ENCODE measurements at places on chromosomes 11 and 22.

DNA sequence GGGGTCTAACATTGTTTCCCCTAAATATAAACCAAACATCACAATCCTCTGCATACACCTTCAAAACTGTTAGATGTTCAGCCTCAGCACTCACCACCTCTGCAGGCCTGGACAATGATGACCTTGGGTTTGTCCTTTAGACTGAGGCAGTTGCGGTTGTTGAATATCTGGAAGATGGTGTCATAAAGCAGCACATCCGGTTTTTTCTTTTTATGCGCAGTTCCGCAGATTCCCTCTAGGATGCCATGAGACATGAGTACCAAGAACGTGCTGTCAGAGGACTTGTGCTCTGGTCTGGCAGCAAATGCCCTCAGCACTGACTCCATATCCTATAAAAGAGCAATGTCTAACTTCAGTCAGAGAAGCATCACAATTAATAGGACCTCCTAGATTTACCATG lies 22.8 kb downstream of the CASP5 start:
- no peak for DNase-seq

- DNase-seq = peak; percentile 95
Observed at GRCh38 chr11:77637345-77638165, at the start of gene CLNS1A. Gene CLNS1A (minus strand): TSS chr11:77637794. CDS start chr11:77637714, 80 bp downstream.

- no peak for DNase-seq
Observed at GRCh38 chr11:113273720-113274119, 40.7 kb upstream of the TTC12 start.

GRCh38 chr11:116275635-116276034 lies 497.2 kb downstream of the BUD13 start:
- no peak for DNase-seq

DNA sequence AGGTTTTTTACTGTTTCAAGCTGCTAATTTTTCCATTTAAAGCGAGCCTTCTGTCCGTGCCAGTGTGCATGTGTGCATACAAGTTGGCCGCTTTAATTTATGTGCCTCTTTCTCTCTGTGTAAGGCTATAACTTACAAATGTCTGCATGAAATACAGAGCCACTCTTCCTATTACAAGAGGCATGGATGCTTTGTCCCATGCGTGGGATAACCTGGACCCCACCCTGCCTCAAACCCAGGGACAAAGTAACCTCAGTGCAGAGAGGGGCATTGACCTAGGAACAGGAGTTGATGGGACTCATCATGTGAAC lies 28.8 kb downstream of the PKNOX2 start:
- DNase-seq = no peak

DNA sequence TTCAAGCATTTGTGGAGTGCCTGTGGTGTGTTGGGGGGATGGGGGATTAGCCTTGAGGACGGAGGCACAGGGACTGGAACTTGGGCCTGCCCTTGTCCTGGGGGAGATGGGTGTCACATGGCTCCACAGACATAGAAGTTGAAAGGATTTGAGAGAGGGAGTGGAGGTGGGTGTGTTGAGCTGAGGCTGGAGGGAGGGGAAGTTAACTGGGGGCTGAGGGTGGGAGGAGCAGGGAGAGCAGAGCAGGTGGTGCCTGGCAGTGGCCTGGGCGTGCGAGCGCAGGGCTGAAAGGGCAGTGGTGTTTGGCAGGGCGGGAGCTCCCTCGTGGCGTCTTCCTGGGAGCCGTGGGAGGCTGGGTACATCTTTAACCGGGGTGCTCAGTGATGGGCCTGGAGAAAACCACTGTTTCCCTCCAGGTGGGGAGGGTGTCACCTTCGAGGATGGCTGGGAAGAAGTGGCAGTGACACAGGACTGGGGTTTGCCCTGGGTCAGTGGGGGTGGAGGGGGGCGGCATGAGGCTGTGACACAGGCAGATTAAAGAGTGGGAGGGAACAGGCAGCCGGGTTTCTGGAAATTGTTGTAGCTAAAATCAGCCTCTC lies 45.5 kb downstream of the AP2A2 start:
- no peak for DNase-seq

DNA sequence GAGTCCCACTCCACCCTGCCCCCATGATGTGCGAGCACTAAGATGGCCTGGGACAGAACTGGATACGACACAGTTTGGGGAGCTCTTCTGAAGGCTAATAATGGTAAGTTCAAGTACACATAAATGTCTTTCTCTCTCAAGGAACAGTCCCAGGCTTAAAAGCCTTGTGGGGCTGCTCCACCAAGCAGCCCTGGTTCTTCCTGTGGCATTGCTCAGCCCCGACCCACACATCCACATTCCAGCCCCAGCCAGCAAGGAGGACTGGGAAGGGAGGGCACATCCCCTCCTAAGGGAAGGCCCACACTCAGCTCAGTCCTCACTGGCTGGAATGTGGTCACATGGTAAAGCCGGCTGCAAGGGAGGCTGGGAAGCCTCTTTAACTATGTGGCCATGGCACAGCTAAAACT lies 13.3 kb upstream of the MB start:
- DNase-seq = no peak

DNA sequence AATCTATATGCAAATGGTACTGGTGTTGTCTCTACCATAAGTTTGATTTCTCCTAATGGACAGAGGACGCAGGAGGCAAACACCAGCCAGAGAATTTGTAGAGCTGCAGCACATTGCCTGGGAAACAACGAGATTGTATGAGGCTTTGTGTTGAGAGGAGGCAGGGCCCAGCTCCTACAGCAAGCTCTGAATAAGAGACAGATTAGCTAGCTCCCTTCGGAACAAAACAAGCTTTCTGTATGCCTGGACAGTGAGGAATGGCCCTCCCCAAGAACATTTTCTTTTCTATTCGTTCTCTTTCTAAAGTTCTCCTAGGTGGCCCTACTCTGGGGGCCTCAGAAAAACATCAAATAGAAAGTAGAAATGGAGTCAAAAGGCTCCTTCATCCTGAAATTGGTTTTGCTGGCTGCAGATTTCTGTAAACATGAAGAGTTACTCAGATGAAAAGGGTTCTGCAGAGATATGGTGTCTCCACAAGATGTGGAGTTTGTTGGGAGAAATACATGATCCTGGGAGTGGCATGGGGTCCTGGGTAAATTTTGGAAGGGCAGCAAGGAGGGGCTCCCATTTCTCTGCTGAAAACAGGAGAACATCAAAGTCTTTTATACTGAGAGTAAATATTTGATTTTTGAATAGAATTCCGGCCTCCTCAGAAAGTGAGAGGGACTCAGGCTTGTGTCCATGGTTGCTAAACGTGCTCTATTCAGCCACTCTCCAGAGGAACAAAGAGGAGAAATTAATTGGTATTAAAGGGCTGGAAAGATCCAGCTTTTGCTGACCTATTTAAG lies 6.8 kb upstream of the HEPACAM start:
- DNase-seq = peak; percentile 86

DNA sequence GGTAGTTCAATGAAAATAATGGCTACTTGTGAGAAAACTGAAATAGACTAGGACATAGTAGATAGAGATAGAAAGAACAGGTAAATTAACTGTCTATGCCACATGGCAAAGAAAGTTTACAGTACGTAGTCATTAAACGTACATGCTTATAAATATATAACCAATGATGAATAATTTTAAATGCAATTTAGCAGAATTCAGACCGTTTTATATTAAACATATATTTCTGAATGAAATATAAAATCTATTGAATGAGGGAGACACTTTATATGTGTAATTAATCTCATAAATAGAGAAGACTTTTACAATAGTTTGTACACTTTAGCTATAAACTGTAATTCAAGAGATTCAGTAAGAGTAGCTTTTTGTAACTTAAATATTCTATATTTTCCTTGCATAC lies 124.4 kb upstream of the VPREB1 start:
- DNase-seq = no peak

DNA sequence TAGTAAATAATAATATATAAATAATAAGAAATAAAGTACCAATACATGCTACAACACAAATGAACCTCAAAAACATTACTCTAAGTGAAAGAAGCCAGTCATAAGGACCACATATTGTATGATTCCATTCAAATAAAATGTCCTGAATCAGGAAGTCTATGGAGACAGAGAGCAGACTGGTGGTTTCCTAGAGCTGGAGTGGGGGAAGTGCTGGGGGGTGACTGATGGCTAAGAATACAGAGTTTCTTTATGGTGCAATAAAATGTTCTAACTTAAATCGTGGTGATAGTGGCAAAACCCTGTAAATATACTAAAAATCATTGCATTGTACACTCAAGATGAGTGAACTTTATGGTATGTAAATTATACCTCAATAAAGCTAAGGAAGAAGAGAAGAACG lies 376.5 kb downstream of the BUD13 start:
- DNase-seq = no peak

DNA sequence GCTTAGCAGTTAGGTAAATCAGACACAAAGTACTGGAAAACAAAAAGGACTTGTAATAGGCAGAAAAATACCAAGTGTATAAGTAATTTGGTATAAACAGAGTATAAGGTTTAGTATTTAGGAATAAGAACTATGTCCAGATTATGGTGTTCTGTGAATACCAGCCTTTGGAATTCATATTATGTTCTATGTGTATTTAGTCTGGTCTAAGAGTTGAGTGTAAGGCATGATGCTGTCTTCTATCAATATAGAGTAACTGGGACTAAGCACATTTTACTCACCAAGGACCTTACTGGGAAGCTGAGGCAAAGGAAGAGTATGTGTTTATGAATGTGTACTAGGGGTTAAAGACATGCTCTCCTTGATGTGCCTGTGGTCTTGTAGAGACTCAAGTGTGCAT lies 9.5 kb downstream of the SDHD start:
- no peak for DNase-seq

- DNase-seq = peak; percentile 50
Observed at GRCh38 chr11:36278531-36279282, 10.5 kb downstream of the COMMD9 start.

DNA sequence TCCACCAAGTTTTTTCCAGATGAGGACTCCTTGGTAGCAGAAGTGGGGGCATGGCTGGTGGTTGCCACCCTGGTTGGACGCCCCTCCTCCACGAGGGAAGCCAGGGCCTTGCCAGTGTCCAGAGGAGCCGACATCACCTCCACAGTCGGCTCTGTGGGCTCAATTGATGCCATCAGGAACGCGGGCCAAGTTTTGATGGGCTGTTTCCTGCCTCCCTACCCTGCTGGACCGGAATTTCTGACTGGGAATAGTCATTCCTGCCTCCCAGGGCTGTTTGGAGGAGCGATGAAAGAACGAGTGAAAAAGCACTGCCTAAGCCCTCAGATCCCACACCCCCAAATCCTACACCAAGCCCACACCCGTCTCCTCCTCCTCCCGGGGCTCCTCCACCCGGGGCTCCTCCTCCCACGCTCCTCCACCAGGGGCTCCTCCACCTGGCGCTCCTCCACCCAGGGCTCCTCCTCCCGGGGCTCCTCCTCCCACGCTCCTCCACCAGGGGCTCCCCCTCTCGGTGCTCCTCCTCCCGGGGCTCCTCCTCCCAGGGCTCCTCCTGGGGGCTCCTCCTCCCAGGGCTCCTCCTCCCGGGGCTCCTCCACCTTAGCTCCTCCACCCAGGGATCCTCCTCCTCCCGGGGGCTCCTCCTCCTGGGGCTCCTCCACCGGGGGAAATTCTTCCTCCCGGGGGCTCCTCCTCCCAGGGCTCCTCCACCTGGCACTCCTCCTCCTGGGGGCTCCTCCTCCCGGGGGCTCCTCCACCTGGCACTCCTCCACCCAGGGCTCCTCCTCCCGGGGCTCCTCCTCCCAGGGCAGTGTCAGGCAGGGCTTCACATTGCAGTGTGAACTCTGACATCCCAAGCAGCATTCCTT lies 10.0 kb upstream of the PRR5 start:
- no peak for DNase-seq

GRCh38 chr11:15159085-15159484 lies 44.4 kb downstream of the INSC start:
- DNase-seq = no peak

DNA sequence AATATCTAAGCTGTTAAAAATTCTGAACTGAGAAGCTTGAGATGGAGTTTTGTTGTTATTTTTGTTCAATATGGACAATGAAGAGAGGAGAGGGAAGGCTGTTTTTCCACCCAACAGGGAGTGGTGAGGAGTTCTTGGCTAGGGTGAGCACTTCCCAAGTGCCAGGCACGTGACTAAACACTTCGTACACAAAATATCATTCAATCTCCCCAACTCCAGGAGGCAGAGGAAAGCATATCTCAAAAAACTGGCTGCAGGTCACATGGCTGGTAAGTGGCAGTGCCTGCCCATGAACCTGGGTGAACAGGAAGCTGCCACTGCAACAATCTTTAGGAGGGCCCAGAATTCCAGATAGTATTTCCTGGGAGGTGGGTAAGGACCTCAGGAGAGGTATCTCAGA lies 11.6 kb downstream of the ELF5 start:
- DNase-seq = no peak

DNA sequence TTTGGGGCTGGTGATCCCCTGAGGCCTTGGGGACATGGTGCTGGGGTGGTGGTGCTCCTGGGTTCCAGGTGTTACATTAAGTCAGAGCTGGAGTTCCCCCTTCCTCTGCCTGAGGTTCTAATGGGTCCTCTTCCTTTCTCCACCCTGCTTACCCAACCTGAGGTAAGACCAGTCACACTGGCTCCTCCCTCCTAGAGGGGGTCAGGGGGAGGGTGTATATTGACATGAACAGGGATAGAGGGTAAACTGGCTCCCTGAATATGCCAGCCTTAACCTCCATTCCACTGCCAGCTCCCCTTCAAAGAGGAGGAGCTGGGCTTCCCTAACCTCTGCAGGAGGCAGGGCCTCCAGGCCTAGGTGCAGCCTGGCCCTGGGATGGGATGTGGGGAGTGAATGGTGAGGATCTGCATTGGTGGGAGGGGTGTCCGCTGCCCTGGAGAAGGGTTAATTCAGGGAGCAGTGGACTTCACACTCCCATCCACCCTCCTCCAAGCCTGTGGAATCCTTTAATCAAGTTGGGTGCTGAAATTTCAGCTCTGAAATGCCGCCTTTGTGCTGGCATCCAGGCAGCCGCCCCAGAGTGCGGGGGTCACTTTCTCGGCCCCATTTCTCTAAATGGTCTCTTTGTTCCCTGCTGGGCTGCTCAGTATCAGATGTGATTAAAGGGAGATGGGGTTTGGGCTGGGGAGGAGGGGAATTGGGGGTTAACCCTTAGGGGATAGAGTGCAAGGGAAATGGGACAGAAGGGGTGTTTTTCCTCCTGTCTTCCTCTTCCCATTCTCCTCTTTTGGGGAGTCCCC lies 15.2 kb downstream of the POLR2F start:
- DNase-seq = peak; percentile 82

GRCh38 chr11:57359896-57360690 lies 20.9 kb downstream of the PRG3 start:
- no peak for DNase-seq

All from midbrain (tissue), 1 donor.